ENCODE measurements at places on chromosomes 16 and 17. TPM values are rescaled to one million over a fixed set of nuclear protein-coding genes. Genes with fewer than 3 reads are reported as not detected.

GRCh38 chr16:11391576-11391975 lies 46.3 kb downstream of the RMI2 start:
- no peak for DNase-seq

GRCh38 chr17:52759864-52760263 lies 601.4 kb upstream of the CA10 start:
- no peak for DNase-seq

DNA sequence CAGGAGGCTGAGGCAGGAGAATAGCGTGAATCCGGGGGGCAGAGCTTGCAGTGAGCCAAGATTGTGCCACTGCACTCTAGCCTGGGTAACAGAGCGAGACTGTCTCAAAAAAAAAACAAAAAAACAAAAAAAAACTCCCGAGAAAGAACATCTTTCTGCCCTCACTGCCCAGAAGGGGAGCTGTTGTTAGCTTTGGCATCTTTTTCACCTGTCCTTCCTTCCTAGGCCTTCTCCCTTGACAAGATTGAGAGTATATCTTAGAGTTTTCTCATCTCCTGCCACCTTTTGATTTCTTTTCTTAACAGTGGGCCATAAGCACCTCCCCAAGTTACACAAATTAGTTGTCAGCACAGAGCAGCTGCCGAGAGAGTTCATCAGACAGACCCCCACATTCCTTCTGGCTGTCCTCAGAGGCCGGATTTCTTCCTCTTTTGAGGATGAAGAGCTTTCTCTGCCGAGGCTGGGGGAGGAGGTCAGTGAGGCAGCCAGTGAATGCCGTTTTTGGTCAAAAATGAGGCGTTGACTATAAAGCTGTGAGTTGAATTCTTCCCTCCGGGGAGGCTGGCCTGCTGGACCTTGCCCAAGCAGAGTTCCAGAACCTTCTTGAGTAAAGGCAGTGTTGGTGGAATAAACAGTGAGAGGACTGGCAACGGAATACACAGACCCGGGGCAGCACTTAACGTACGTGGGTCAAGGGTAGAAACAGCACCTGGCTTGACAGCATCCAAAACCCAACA lies 127.0 kb downstream of the ABCC6 start:
- no peak for DNase-seq

GRCh38 chr17:81460856-81461460 lies 51.6 kb downstream of the ACTG1 start:
- no peak for DNase-seq

- DNase-seq = no peak
Observed at GRCh38 chr17:50866950-50867362, 802 bp upstream of the TOB1 start.

DNA sequence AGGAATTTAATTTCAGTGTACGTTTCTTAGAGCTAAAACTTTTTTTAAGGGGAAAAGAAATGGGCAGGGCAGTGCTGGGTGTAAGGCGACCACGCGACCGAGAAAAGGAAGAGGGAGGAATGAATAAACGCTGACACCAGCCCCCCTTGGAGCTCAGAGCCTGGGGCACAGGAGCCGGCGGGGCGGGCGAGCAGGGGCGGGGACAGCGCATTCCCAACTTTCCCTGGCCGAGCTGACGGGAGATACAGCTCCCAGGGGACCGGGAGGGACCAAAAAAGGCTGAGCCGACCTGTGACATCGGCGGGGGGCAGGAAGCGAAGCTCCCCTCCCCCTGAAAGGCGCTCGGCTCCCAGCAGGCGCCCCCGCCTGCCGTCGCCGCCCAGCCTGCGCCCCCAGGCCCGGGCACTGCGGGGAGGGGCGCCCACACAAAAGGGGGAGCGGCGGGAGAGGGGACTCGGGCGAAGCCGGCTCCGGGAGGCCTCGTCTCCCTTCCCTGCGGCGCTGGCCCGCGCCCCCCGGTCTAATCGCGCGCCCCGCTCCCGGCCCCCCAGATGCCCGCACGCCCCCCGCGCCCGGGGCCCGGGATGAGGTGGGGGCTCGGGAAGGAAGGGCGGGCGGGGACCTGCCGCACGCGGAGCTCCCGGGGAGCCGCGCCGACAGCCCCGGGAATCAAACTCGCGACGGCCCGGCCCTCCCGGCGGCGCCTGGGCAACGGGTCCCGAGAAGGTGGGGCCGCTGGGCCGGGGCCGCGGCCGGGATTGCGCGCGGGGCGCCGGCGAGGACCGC lies 622 bp downstream of the CUEDC1 start:
- no peak for DNase-seq

ALG1 gene
- total RNA-seq = 46.6 TPM

DNA sequence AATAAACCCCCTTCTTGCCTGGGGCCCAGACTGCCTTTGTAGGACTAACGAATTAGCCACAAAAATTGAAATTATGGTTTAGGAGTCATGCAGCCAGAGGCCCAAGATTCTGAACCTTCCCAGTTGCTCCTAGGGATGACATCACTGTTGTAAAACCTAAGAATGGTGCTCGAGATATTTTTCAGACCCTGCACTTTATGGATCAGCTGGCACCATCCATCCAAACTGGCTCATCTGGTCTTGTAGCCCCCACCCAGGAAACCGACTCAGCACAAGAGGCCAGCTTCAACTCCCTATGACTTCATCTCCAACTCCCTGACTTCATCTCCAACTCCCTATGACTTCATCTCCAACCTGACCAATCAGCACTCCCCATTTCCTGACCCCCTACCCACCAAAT lies 10.9 kb upstream of the EVPL start:
- no peak for DNase-seq

STH gene
- not detected for total RNA-seq

- DNase-seq = no peak
Observed at GRCh38 chr17:19762515-19762961, 14.4 kb upstream of the ALDH3A1 start.

DNA sequence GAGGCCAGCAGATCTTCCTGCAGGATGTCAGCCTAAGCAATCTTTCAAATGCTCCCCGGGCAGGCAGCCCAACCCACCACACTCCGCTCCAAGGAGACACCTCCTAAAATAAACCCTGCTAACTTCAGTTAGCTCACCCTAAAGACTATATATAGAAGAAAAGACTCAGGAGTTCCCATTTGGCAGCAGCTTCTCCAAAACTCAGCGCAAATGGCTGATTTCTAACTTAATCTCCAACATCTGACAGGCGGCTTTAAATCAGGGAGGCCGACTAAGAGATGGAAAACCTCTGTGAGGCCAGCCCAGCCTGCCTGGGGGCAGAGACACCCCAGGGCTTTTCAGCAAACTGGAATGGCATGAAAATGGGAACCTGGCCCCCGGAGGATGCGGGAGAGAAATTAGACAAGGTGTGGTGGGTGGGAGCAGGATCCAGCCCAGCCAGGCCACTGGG lies 91.6 kb downstream of the XYLT1 start:
- DNase-seq = no peak

DNA sequence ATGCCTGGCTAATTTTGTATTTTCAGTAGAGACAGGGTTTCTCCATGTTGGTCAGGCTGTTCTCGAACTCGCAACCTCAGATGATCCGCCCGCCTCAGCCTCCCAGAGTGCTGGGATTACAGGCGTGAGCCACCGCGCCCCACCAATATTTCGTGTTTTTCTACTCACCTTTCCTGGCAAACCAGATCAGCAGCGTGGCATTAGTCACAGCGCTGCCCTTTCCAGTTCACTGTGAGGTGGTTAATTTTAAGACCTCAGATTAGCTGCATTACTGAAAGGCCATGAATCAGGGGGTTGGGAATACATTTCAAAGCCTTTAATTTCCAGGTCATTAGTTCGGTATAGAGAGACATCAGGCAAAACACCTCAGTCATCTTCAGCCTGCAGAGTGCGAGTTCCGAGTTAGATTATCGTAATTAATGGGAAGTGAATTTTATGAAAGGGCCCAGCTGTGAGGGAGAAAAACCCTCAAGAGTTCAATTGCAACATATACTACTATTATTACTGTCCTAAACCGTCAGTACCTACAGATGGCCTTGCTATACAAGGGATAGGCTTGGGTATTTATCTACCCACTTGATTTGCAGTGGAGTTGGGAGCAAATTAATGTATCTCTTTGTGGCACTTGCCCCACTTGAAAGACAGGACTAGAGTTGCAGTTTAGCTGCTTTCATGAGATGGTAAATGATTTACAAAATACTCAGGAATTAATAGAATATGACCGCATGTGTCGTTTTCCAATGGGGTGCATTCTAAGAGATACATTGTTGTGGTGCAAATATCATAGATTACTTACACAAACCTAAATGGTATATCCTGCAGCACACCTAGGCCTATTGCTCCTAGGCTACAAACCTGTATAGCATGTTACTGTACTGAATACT lies 2.1 kb upstream of the USP32 start:
- DNase-seq = no peak

- DNase-seq = no peak
Observed at GRCh38 chr17:561116-561515, 153.5 kb downstream of the VPS53 start.

DNA sequence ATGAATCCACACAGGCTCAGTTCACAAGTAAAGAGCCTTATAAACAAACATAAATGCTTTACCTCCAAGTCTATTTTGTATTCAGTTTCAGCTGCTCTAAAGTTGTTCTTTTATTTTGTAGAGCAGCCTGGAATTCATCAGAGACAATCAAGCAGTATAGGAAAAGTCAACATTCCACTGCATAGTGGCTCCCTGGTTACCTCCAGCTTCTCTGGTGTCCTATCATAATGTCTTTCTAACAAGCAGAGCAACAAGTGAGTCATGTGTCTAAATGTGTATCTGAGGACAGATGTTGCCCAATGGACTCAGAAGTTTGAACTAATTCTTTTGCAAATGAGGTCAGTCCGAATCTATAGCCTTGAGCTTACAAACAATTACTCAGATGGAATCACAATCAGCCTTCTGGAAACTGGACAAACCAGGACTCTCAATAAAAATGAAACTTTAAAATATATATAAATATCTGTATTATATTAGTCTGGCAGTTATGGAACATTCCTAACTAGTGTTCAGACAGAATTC lies 292.0 kb upstream of the TOM1L1 start:
- DNase-seq = no peak

GRCh38 chr16:86338403-86339115 lies 171.8 kb upstream of the FOXF1 start:
- DNase-seq = no peak
